ENCODE measurements at places on chromosomes 2 and 18.
A peak's percentile ranks its signal among the peaks of the same experiment; 100 is the strongest.

GRCh38 chr2:146412625-146413024 lies 1432.2 kb upstream of the ACVR2A start:
- DNase-seq = peak; percentile 44

DNA sequence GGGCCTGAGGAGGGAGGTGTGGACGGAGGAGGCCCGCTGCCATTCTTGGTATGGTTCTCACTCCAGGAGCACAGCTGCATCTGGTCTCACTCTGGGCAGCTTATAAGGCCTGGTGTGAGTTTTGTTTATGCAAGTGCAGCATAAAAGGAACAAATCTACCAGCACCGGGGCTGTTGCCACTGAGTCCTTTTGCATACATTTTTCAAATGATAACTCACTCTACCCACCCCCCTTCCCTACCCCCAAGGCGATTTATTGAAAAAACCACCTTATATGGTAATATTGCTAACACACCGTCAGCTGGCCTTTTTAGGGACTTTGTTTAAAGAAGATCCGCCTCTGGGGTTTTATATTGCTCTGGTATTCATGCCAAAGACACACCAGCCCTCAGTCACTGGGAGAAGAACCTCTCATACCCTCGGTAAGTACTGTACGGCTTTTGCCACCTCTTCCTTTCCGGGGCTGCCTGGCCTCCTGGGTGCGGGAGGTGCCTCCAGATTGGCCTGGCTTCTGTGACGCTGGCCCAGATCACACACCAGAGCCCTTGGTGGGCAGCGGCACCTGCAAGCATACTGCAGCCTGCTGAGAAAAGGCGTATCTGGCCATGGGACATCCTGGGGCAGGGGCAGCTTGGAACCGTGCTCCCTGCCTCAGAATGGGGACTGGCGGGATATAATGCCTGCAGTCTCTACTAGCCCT lies at the start of gene ACTG2:
TSS of gene ACTG2 (plus strand) at position 378 of the 699 bp plus-strand sequence. CDS start 8,304 bp downstream, outside the sequence.
- DNase-seq = no peak

GRCh38 chr2:8684878-8685696 lies 3.2 kb downstream of the ID2 start:
- DNase-seq = peak; percentile 79

- DNase-seq = no peak
Measured at GRCh38 chr2:173075056-173075780, 428 bp upstream of the MAP3K20 start.

Measured in RPMI8226 (cell line).